ENCODE measurements at places on chromosomes 11 and 22.

- DNase-seq: no peak
Observed at GRCh38 chr11:101008961-101009689, 120.5 kb downstream of the PGR start.

- DNase-seq: no peak
Observed at GRCh38 chr11:134236834-134237556, 12.5 kb downstream of the VPS26B start.

- peak; percentile 64 for DNase-seq
Observed at GRCh38 chr11:101446238-101446637, 137.6 kb downstream of the TRPC6 start.

- no peak for DNase-seq
Observed at GRCh38 chr11:76732643-76733042, 50.5 kb upstream of the TSKU start.

GRCh38 chr11:83153764-83154163 lies 3.2 kb upstream of the PCF11 start:
- DNase-seq: no peak

- no peak for DNase-seq
Observed at GRCh38 chr22:41524809-41525449, 19.3 kb downstream of the POLR3H start.

DNA sequence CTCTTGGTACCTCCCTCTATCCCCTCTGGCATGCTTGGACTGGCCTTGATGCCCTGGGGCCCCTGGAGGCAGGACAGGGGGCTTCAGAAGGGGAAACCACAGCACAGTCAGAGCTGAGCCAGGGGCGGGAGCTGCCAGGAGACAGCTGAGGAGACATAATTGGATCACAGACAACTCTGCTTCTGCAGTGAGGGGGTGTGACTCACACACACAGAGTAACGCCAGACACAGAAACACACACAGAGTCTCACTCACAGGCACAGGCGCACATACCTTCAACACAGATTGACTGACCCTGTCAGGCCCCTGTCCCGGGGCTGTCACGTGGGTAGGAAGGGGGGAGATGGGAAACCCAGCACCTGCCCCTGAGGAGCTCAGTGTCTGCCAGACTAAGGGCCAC lies 20.6 kb downstream of the STARD10 start:
- DNase-seq: peak; percentile 81

- DNase-seq: no peak
Observed at GRCh38 chr11:44025727-44026126, 22.1 kb upstream of the ACCSL start.

GRCh38 chr22:39777716-39778454 lies 115.7 kb downstream of the ENTHD1 start:
- DNase-seq: no peak

GRCh38 chr22:49720279-49720959 lies 107.3 kb downstream of the BRD1 start:
- DNase-seq: no peak

GRCh38 chr22:23090457-23090835 lies 20.1 kb downstream of the GNAZ start:
- DNase-seq: no peak

DNA sequence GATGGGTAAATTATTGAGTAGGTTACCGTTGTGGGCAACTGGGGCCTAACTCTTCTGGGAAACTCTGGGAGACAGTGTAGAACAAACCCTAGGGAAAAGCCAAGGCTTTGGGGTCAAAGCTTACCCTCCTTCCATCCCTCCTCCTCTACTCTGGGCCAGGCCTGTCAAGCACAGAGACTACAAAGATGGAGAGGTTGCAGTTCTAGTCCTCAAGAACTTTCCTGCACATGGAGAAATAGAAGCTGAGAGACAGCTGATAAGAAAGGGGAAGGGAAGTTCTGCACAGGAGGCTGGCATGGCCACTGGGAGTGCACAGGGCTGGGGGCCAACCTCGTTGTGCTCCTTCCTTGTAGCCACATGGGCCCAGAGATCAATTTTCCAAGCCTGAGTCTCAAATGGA lies 67.2 kb upstream of the ALX4 start:
- DNase-seq: no peak

DNA sequence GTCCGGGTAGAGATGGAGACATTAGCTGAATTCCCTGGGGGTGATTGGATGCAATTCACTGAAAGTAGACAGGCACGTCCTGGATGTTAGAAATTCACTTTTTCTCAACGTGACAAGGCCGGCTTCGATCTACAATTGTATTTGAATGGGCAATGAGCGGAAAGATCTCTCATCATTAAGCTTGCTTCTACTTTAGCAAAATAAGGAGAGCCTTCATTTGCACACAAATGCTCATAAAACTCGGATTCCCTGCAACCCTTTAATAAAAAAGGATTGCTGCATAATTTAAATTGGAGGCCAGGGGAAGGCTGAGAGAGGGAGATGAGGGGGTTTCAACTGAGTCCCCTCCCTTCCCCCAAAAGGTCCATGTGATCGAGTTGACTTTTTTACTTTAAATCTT lies 10.6 kb upstream of the PAX6 start:
- DNase-seq: no peak

DNA sequence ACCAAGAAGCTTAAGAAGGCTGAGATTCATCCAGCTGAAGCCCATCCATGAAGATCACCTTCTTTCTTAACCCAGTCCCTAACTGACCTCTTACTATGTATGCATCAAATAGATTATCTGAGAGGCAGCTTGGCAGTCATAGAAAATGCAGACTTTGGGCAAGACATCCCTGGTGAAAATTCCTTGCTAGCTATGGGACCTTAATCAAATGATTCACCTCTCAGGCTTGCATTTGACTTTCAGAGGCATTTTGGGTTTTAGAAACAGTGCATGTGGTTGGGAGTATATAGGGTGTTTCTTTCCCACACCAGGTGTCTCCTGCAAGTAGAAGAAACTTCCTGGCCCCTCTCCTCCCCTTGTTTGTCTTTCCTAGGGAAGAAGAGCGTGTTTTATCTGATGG lies 188.5 kb upstream of the ISX start:
- no peak for DNase-seq

DNA sequence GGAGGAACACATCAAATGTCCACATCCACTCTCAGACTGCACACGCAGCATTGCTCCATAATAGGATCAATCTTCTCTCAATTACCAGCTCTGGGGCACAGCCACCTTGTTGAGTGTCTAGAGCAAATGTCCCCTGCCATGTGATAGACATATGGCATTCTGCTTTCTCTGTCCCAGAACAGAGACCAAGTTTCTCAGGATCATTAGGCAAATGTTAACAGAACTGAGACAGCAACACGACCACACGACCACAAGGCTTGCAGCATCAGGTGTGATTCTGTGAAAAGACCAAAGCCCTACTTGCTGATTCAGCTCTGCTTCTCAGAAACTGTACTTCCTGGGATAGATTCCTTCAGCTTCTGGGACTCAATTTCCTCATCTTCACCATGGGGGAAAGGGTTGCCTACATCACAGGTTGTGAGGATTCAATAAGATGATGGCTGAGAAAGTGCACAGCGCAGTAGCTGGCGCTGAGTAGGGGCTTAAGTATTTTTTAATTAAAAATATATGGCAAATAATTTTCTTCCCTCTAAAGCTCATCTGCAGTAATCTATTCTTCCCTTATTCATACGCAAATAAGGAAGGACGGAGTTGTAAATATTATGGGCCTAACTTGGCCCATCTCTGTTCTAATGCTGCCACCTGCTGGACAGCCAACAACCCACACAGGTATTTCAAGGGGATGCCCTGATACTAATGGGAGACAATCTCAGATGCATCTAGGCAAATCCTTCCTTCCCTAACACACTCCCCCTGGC lies 54.3 kb upstream of the USP47 start:
- DNase-seq: peak; percentile 75

- DNase-seq: no peak
Observed at GRCh38 chr11:106217456-106217855, 140.0 kb downstream of the AASDHPPT start.

- DNase-seq: no peak
Observed at GRCh38 chr22:49959782-49960158, 802 bp upstream of the PIM3 start.

GRCh38 chr11:13362596-13363109 lies 85.1 kb downstream of the BMAL1 start:
- no peak for DNase-seq

DNA sequence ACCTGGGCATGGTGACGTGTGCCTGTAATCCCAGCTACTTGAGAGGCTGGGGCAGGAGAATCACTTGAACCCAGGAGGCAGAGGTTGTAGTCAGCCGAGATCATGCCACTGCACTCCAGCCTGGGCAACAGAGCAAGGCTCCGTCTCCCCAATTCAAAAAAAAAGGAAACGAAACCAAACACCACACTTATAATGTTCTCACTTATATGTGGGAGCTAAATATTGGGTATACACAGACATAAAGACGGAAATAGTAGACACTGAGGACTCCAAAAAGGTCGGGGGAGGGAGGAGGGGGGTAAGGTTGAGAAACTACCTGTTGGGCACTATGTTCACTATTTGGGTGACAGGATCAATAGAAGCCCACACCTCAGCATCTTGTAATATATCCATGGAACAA lies 94.3 kb downstream of the GAB2 start:
- DNase-seq: no peak

DNA sequence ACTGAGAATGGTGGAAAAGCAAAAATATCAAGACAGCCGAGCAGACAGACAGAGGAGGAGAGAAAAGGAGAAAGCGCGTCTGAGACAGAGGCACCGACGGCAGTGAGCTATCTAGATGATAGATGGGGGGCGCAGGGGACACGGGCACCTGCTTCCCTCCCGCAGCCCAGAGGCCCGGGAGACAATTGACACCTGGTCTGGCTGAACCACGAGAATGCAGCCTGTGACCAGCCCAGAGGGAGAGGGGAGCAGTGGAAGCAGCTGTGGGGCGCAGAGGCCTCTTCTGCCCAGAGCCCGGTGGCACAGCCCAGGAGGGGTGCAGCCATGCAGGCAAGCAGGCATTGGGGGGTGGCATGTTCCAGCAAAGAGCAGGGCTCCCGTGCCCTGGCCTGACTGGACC lies 48.2 kb downstream of the ELFN2 start:
- no peak for DNase-seq

DNA sequence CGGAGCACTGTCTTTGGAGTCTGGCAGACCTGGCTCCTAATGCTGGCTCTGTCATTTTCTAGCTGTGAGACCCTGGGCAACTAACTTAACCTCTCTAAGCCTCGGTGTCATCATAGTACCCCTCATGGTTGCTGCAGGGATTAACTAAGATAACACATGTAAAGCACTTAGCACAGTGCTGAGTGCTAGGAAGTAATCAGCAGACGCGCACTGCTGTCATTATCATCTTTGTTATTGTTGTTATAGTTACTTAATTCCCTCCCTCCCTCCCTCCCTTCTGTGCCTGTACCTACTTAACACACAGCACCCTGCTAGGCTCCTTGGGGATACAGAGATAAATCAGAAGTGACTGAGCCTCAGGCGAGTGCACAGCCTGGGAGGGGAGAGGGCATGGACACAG lies 104.7 kb upstream of the PITPNB start:
- DNase-seq: no peak

DNA sequence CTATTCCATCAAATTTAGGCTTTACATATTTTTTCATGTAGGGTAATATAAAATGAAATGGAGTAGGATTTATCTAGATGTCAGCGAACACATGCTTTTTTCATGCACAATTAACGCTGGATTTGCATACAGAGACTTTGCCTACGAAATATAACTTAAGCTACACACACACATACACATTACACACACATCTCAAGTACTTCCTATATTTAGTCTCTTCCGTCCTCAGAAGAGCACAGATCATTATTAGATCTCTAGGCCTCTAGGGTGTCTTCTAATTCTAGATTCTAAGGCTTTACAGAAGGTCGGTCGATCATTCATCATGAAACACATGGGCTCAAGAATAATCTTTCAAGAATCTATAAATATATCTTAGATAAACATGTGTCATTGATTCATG lies 3.8 kb upstream of the MS4A13 start:
- DNase-seq: no peak

DNA sequence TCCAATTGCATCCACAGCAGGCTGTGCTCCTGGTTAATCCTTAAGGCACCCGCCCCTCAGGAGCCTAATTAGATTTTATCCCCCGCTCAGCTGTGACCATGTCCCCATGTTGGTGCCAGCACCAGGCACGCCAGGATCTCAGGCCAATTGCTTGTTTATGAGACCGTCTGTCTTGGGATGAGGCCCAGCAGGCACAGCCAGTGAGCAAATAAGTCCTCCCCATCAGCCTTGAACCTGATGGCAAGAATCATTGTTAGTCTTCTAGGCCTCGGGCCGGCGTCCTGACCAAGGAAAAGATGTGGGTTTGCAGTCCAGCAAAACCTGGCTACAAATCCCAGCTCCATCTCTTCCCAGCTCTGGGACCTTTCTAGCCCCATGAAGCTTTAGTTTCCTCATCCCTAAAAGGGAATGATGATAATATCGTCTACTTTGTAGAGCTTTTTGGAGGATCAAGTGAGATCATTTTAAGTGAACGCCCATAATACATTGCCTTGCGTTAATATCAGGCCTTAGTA lies 57.3 kb downstream of the TP53I11 start:
- no peak for DNase-seq

- DNase-seq: no peak
Observed at GRCh38 chr11:43694477-43694876, 13.9 kb downstream of the HSD17B12 start.

GRCh38 chr11:133553885-133554740 lies 21.8 kb upstream of the OPCML start:
- DNase-seq: no peak

DNA sequence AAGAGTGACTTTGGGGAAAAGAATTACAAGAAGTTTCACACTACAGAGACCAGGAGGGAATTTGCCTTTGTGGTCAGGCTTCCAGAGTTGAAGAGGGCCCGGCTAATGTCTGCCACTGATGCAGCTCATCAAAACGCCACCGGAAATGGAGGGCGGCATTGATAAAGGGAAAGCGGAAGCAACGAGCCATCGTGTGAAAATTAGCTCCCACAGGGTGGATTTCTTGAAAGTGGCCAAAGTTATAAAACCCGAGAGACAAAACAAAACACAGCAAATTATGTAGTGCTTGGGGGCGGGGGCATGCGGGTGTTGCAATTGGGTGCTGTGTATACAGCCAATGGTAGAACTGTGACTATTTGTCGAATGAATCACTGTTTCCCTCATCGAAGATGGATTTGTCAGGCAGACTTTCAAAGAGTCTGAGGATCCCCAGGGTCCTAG lies 113.0 kb downstream of the ADAMTS15 start:
- peak; percentile 17 for DNase-seq

DNA sequence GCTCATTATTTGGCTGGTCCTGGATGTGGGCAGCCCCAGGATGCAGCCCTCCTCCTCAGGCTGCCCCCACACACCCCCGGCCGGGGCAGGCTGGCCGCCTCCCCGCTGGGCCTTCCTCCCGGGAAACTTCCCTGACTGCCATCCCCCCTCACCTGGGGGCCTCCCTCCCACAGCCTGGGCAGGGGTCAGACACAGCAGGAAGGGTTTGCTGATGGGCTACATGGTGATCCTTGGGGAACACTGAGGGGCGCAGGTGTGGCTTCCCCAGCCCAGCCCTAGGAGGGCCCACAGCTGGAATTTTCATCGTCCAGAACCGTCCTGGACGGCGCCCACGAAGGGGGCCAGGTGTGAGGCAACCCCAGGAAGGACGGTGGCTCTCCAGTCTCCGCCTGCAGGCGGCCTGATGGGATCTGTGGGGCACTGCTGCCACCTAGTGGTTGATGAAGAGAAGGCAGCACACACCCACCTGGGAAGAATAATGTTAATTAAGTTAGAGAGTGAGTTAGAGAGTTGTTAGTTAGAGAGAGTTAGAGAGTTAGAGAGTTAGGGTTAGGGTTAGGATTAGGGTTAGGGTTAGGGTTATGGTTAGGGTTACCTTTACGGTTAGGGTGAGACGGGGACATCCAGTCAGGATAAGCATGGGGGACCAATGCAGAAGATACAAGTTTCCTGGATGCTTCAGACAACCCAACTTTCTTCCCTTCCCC lies 75.9 kb upstream of the PRR5 start:
- peak; percentile 63 for DNase-seq

- DNase-seq: peak; percentile 83
Observed at GRCh38 chr11:71988050-71988449, 10.7 kb upstream of the IL18BP start.

All from fibroblast of pulmonary artery (primary cell).